ENCODE measurements at places on chromosomes 13 and 19.

DNA sequence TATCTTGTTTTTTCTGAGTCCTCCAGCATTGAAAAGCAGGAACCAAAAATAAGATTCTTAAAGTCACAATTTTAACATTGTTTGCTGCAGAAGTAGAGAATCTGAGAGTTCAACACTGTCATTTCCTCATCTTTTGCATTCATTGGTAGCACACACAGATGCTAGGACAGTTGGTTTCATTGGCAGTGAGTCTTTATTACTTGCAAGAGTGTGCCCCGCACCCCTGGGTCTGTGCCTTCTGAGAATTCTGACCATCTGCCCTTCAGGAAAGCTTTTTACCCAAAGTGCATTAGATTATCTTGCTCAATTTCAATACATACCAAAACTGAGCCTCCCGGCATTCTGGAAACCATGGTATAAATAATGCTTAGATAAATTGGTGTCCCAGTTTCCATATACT is 247.7 kb upstream of the SLITRK1 start:
- no peak for DNase-seq

DNA sequence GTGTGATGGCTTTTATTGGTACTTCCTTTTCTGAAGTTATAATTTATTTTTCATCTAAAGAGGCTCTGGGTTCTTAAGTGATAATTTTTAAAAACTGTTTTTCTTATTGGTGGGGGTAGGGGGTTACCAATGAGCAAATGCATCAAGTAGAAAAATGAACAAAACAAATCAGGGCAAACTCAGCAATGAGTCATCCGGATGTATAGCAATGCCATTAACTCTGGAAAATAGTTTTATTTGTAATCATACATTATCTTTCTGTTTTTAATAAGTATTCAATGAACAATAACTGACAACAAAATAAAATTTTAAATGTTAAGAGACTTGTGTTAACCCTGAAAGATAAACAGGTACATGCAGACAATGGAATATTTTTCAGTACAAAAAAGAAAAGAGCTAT is 67.6 kb downstream of the UFM1 start:
- DNase-seq: no peak

DNA sequence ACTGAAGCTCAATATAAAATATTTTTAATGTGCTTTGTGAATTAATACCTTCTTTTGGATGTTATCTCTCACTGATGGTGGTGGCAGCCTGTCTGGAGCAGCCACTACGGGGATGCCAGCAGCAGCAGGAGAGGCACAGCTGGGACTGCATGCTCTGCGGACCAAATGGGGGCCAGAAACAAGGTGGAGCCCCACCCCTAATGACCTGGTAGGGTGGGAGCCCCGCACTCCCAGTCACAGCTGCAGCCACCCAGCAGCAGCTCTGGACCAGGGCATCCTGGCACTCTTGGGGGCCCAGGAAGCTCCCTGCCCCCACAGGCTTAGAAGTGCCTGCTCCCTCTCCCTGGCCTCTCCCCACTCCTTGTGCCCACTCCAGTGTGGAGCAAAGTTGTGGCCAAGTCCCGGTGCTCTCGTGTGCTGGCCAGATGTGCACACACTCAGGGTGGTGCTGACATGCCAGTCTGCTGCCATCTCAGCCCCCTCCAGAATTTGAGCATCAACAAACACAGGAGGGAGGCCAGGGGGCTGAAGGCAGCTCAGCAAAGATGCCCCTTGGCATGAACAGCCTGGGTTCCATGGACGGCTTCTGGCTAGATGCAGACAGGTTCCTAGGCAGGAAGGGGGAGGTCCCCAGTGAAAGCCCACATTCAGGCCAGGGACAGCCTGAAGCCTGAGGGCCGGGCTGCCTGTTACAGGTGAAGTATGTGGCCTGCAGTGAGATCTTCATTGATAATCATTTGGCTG is 696.7 kb upstream of the SLITRK5 start:
- DNase-seq: no peak

- DNase-seq: peak; percentile 60
These were observed 21.0 kb upstream of the GRWD1 start for GRCh38 chr19:48424694-48425219.

DNA sequence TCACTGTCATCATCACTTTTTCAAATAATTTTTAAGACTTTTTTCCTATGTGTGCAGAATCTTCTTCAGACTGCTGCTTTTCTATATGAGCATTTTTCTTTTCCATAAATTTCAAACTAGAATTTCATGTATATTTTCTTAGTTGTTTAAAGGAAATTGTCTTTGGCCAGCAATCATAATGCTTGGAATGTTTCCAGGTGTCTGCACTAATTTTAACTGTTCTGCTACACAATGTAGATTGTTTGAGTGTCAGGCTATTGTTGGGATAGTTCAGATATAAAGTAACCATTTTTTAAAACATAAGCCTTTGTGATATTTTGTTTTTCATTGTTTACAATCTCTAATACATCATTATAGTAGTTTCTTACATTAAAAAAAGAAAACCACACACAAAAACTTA is 1418.5 kb downstream of the EFNB2 start:
- no peak for DNase-seq

DNA sequence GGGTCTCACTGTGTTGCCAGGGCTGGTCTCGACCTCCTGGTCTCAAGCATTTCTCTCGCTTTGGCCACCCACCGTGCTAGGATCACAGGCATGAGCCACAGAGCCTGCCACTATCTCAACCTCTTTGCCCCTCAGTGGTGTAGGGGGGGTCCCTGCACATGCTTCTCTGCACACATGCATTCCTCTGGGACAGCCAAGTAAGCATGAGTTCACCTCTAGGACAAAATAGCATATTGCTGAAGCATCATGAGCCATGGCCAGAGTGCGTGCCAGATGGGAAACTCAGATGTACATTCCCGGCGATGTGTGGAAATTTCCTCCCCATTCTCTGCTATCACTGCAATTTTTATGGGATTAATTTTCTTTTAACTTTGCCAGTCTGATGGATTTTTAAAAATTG is 23.1 kb downstream of the CHAF1A start:
- DNase-seq: no peak

DNA sequence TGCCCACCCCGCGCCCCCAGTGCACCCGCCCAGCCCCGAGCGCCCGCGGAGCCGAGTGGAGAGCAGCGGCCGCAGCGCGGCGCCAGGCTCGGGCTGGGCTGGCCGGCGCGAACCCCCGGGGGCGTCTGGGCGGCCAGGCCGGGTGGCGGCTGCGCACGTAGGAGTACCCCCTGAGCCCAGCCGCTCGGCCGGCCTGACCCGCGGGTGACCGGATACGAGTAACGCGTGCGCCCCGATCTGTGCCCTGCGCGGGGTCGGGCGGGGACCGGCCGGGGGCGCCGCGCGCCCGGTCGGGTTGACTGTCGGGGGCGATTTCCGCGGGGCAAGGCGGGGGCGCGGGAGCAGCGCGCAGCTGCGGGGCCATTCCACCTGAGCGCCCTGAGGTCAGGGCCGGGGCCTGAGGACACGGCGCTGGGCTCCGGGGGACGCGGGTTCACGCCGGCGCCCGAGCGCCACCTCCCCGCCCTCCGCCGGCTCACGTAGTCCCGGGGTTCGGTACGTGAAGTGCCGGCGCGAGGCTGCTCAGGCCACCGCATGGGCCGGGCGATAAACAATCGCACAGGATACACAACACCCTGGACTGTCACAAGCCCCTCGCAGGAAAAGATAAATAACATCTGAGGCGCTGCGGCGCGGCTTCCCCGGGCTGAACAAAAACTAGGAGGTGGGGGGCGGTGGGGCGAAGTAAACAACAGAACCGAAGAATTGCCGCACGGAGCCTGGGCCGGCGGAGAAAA is 37.6 kb upstream of the FLT1 start:
- DNase-seq: peak; percentile 50

DNA sequence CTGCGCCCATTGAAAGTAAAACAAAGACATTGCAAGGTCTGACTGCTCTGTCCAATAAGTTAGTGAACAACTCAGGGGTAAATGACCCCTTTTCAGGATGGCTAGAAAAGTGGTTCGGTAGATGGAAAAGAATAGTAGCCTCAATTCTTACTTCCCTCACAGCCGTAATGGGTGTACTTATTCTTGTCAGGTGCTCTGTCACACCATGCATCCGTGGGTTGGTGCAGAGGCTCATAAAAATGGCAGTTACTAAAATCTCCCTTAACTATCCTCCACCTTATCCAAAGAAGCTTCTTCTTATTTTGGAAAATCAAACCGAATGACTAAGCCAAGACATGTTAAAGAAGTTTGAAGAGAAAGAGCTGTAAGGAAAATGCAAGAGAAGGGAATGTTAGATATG is 31.4 kb upstream of the ZNF83 start:
- no peak for DNase-seq

DNA sequence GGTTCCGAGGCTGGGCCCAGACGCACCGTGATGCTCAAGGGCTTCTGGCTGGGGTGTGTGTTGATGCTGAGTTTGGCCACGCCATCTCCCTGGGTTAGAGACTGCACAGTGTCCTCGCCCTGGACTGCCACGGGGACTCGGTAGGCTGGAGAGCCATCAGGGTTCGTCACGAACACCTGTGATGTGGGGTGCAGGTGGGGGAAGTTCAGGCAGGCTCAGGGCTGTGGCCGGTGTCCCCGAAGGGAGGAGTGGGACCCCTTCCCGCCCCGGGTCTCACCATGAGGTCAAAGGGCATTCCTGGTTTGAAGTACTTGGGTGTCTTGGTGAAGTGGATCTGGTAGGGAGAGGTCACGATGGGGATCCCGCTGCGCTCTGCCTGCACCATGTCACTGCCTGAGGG is 8.2 kb downstream of the C3 start:
- no peak for DNase-seq

- no peak for DNase-seq
These were observed 84.4 kb downstream of the WDFY2 start for GRCh38 chr13:51668580-51669195.

- DNase-seq: no peak
These were observed 418.1 kb downstream of the TSHZ3 start for GRCh38 chr19:30930941-30931706.

DNA sequence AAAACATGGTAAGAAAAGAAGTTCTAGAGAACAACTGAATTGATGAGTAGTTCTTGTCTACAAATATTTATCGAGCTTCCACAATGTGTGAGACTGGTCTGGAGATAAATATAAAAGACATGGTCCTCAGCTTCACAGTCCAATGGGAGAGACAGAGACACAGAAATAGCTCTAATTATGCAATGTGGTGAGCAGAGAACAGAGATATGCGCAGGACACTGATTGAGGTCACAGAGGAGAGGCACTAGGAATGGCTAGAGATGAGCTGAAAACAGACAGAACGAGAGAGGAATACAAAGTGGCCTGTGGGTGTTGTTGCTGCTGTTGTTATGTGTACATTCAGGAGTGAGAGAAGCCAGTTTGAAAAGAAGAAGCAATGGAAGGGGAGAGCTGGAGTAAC is 53.2 kb downstream of the GPALPP1 start:
- no peak for DNase-seq

- DNase-seq: no peak
These were observed 23.9 kb downstream of the GATAD2A start for GRCh38 chr19:19429361-19429760.

DNA sequence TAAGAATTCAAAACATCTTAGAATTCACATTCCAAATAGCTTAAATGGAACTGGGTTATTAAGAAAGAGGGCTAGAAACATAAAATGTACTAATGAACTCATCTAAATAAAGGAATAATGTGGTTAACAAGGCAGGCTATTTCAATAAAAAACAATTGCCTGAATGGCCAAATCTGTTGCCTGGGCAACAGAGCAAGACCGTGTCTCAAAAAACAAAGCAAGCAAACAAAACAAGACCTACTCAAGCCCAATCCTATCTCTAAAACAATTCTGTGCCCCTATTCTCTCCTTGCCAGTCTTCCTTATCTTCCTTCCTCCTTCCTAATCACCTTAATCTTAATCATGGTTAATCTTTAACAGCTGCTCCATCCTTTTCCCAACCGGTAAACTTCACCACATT is 12.1 kb downstream of the IGFL1 start:
- no peak for DNase-seq

GRCh38 chr13:87975035-87975434 is 303.9 kb downstream of the SLITRK5 start:
- no peak for DNase-seq

GRCh38 chr19:18264971-18265540 is 9.2 kb downstream of the IQCN start:
- DNase-seq: no peak

DNA sequence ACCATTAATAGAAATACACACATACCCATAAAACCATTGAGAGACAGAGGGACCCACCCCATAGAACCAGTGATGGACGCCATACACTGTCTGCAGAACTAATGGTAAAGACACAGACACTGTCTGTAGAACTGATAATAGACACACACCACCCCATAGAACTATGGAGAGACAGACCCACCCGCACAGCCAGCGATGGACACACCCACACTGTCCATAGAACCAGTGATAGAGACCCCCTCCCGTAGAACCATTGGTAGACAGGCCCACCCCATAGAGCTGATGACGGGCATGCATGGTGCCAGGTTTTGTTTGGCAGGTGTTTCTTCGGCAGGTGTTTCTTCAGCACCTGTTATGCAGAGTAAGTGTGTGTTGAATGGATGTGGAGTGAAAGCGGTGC is 88.3 kb upstream of the TEX29 start:
- no peak for DNase-seq

GRCh38 chr19:19049406-19049805 is 14.4 kb upstream of the SLC25A42 start:
- DNase-seq: no peak

- no peak for DNase-seq
These were observed 388.9 kb upstream of the DACH1 start for GRCh38 chr13:72255908-72256307.

GRCh38 chr13:50910485-50910805 is 854 bp downstream of the RNASEH2B start:
- DNase-seq: no peak

DNA sequence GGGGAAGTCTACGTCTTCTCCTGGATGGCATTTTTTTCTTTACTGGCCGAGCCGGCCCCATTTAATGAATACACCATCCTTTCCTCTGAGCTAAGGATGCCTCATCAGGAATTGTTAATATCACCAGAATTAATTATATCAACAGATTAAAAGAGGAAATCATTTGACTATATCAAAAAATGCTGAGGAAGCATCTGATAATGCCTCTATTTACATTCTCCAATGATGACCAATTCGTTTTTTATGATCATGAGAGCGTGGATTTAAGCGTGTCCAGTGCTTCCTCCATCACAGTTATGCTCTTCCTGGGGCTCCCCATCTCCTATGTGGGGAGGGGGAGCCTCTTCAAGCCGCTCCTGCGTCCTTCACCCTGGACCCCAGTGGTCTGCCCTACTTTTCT is 58.7 kb downstream of the TUBGCP3 start:
- DNase-seq: no peak

DNA sequence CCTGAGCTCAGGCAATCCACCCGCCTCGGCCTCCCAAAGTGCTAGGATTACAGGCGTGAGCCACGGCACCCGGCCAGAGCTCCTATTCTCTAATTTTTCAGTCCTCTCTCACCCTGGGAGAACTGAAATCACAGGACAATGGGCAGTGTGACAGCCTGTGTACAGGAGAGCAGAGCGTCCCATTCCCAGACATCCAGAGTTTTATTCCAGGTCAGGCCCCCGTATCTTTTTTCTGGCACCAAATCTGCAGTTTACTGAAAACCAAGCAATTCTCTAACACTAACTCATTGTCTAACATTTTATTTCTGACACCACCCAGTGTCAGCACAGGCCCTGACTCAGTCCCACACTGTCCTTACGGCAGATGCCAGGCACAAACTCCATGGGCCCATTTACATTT is 6.7 kb downstream of the ZNF708 start:
- no peak for DNase-seq

GRCh38 chr13:77619655-77620054 is 77.8 kb upstream of the SLAIN1 start:
- no peak for DNase-seq
